ENCODE measurements at places on chromosomes 1 and 21. TPM values are rescaled to one million over a fixed set of nuclear protein-coding genes. Genes with fewer than 3 reads are reported as not detected.

DNA sequence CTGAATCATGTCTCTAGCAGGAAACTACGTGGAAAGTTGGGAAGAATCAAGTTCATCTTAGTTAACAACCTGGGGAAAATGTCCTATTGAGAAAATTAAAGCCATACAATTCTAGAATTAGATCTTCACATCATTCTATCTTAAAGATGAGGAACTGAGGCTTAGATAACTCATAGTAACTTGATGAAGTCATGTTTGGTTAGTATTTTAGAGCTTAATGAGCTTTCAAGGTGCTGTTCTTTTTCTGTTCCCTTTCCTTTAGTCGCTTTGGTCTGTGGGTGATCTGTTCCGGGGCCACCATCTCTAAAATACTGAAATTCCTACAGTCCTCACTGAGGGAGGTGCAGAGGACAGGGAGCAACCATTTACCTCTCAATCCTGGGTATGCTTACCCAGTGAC, 4.3 kb upstream of the GLUL start:
- no peak overlapping the region for H3K27ac ChIP-seq
- H3K27me3 ChIP-seq: no peaks in the 10 kb centered on the region
- no peaks in the 10 kb centered on the region for H3K36me3 ChIP-seq
- no peak for DNase-seq

DNA sequence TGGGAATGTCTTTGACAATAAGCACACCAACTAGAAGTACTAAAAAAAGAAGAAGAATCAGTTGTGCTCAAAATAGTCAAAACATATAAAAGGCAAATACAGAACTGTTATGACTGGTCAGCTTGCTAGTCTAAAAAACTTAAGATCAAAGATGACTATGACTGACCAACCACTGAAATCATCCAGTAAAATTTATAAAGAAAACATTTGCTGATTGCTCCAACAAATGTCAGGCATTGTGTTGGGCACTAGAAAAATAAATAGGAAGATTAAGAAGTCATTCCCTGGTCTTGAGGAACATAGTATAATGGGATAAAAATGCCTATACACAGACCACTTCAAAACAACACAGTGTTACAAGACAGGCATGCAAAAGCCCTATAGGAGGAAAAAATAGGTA, 9.3 kb upstream of the ANGPTL3 start:
- H3K36me3 ChIP-seq: peaks cover 4% of the 10 kb centered on the region
- H3K27ac ChIP-seq: no peak overlapping the region
- no peak overlapping the region for H3K4me3 ChIP-seq
- H3K27me3 ChIP-seq: no peaks in the 10 kb centered on the region
- DNase-seq: no peak

Gene EPHX1
- total RNA-seq: 28.8 TPM

Gene CA14
- 2.4 TPM for total RNA-seq

Gene IL20
- not detected for total RNA-seq

Gene MFSD2A
- not detected for total RNA-seq

Gene KLHDC9
- 2.9 TPM for total RNA-seq

All from HepG2 (cell line).